ENCODE measurements at places on chromosomes 3 and 15. TPM values are rescaled to one million over a fixed set of nuclear protein-coding genes. Genes with fewer than 3 reads are reported as not detected.

DNA sequence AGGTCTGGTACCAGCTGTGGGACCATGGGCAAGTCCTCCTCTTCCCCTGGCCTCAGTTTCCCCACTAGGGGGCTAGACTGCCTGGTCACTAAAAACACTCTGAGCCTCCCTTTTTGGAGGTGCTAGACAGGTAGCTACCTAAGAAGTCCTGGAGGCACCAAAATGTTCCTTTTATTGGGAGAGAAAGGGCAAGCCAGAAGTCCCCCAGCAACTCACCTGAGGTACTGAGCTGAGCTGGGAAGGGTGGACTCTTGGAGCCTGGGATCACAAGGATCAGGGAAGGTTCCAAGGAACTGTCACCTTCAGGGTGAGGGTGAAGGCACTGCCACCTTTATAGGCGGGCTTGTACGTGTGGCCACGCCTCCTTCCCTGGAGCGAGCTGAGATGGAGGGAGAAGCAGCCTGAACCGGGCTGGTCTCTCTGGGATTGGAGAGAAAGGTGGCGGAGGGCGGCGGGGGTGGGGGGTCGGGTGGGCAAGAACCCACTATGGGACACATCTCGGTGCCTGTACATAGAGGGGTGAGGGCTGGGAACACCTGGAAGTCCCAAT, at the start of gene CYP1A1:
CYP1A1 (minus strand) TSS at position 304 of the 550 bp plus-strand sequence. CDS start 2,431 bp downstream, outside the sequence.
- peak; percentile 46 for DNase-seq

GRCh38 chr3:64422932-64423331, 197.7 kb upstream of the PRICKLE2 start:
- DNase-seq: no peak

Gene SAMD7
- not detected for total RNA-seq

DNA sequence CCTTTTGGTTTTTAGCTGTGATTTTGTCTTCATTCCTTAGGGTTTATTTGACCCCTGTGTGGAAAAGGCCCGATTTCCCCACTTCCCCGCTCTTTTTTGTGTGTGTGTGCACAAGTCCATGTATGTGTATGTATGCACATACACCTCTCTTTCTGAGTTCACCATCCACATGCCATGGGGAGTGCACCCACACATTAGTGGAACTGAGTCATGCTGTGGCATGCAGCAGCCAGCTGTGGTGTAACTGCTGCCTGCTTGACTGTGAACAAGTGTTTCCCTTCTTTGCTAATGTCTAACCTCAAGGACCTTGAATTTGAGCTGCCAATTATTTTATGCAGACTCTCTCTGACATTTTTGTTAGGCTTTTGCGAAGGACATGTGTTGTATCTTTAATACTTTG, 434.9 kb upstream of the TPM1 start:
- DNase-seq: no peak

GRCh38 chr3:61578667-61579367, 17.4 kb downstream of the PTPRG start:
- DNase-seq: no peak

DNA sequence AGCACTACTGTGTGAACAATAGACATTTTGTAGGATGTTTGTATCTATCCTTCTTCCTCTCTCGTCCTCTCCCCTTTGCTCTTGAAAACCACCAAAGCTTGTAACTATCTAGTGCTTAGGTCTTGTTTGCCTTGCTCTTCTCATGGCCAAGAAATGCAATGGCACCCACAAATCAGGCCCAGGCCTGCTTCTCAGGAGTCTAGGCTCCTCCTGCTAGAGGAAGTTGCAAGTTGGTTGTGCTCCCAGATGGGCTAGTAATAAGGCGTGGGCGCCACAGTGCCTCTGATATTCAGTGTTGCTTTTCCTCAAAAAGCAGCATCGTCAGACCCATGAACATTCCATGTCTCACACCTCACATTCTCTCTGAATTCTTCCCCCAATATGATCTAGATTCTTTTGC, 28.7 kb downstream of the ZNF385D start:
- no peak for DNase-seq

DNA sequence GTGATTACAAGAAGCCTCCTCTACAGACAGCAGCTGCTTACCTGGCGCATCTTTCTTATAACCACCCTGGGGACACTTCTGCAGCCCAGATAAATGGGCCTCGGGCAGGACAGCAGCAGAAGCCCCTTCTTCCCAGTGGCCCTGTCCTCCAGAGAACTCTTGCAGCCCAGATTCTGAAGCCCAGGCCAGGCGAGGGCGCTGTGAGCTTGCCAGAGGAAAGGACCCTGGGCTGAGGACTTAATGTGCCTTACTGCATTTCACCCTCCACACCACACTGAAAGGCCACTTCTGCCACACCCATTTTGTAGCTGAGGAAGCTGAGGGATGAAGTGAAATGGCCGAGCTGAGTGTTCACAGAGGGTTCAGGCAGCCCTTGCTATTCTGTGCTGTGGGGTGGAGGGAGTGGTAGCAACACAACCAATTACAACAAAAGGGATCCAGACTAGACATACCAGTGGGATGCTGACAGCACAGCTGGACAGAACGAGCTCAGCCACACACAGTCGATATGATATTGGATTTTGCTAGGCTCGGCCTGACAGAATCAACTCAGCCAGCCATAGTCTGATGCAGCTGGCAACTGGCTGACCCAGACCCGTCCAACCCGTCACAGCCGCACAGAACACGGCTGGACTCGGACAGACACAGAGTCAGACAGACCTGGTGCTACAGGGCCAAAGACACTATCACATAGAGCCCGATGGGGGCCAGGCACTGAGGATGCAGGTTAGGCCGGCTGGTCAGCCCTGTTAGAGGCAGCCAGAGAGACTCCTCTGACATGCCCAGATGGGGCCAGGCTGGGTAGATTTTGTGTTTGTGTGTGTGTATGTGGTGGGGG, 7.3 kb downstream of the ACOX2 start:
- DNase-seq: peak; percentile 67

Measured in SK-MEL-5 (cell line).